Naive thymus-derived CD8-positive, alpha-beta T cell (primary cell): ENCODE measurements at places on chromosomes 11 and 22.
A peak's percentile ranks its signal among the peaks of the same experiment; 100 is the strongest.

GRCh38 chr11:1160231-1161101 is 2.7 kb downstream of the MUC5AC start:
- no peak for DNase-seq

GRCh38 chr11:1521382-1522080 is 35.0 kb upstream of the MOB2 start:
- no peak for DNase-seq

DNA sequence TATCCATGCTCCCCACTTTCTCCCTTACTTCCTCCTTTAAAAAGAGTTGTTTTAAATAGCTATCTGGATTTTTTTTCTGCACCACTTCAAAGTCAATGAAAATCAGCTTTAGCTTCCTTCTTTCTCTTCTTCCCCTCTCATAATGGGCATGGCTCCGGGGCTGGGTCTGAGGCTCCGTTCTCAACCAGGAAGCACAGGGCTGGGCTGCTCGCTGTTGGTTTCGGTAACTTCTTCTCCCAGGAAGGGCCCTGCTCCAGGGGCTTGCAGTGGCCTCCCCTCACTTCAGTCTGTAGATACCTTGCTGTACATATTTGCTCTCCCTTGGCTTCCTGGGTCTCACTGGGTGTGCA is 23.8 kb downstream of the MICAL2 start:
- DNase-seq = no peak

DNA sequence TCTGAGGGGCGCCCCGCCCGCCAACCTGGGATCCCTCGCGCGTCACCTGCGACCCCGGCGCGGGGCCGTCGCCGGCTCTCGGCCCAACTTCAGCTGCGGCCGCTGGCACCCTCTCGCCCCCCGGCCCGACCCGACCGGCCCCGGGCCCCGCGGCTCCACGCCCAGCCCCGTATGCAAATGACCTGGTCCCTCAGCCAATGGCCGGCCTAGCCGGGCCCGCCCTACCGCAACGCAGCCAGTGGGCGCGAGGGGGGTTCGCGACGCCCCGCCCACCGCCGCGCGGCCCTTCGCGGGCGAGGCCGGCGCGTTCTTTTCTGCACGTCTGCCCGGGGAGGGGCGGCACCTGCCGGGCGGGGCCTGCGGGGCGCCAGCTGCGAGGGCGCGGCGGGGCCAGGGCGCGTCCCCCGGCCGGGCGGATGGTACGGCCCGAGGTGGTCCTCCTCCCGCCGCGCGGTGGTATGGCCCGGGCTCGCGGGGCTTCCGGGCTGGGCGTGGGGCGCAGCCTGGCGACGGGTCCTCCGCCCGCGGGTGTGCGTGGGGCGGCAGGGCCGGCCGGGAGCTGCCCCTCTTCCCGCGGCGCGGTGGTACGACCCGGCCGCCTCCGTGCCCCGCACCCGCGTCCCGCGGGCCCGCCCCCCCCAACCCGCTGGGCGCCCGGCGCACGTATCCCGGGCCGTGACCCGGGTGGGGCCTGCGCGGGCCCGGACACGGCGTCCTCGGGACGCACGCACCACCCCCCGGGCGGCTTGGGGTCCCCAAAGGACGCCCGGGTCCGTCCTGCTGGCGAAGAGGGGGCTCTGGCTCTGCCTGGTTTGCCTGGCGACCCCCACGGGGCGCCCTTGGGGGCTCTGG is 7.7 kb upstream of the PHRF1 start:
- peak; percentile 93 for DNase-seq

DNA sequence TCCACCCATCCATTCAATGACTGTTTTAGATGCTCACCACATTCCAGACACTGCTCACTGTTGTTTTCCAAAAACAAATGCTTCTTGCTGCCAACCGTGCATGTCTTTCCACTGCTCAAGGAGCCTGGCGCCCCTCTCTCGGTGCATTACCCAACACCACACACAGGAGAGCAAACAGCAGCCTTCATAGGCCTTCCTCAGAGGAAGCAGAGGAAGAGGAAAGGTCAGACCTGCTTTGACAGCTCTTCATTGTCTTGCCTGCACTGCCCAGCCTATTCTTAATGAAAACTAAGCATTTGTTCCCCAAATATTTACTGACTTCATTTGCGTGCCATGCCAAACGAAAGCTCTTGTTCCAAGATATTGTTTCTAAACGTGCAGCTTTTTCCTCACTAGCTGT is 1129.2 kb downstream of the TBC1D22A start:
- DNase-seq = no peak
